Right atrium auricular region (tissue), 2 donors: ENCODE measurements at places on chromosomes 1 and 21. TPM values are rescaled to one million over a fixed set of nuclear protein-coding genes. Genes with fewer than 3 reads are reported as not detected.

IFI44 gene
- 6.9 TPM for total RNA-seq

C1orf122 gene
- total RNA-seq, result 71.5 TPM

KLHDC8A gene
- total RNA-seq, result not detected

CCDC24 gene
- 2.0 TPM for total RNA-seq

CCDC190 gene
- 0.28 TPM for total RNA-seq

DNA sequence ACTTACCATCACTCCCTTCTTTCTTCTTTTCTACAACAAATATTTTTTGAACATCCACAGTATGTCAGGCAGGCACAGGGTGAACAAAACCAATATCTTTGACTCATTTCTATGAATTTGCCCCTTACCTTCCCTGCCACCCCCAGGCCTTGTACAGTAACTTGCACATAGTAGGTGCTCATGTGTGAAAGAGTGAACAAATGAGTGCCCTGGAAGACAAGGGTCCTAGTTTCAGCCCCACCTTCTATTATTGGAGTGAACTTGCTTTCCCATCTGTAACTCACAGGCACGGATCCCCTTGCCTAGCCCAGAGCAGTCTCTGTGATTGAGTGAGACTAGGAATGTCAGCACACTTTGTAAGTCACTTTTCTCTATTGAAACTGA is 12.8 kb downstream of the ZDHHC18 start:
- H3K4me3 ChIP-seq, result no peak overlapping the region
- H3K4me1 ChIP-seq, result no peaks in the 10 kb centered on the region
- H3K27ac ChIP-seq, result no peak overlapping the region
- H3K27me3 ChIP-seq, result no peaks in the 10 kb centered on the region
- DNase-seq, result no peak

GRCh38 chr1:1621173-1622009 is 6.1 kb downstream of the MIB2 start:
- H3K36me3 ChIP-seq, result no peaks in the 10 kb centered on the region
- DNase-seq, result no peak
- no peaks in the 10 kb centered on the region for H3K4me1 ChIP-seq

DNA sequence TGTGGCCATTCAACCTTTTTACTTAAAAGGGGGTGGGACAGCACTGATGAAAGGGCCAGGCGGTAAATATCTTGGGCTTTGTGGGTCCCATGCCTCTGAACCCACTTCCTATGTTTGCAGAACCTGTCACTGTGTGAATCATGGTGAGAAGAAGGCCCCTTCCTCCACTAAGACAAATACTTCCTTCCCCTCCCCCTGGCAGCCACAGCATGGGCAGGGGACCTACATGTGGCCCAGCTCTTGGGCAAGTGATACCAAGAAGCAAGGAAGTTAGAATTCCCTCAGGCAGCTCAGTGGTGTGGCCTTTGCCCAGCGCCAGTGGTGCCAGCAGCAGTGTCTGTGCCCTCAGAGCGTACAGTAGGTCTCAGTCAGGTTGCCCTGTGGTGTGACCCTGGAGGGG is 168.6 kb downstream of the TRIM33 start:
- H3K27me3 ChIP-seq, result no peaks in the 10 kb centered on the region
- no peak for DNase-seq
- H3K27ac ChIP-seq, result no peak overlapping the region
- no peaks in the 10 kb centered on the region for H3K36me3 ChIP-seq
- H3K4me1 ChIP-seq, result no peaks in the 10 kb centered on the region

DNA sequence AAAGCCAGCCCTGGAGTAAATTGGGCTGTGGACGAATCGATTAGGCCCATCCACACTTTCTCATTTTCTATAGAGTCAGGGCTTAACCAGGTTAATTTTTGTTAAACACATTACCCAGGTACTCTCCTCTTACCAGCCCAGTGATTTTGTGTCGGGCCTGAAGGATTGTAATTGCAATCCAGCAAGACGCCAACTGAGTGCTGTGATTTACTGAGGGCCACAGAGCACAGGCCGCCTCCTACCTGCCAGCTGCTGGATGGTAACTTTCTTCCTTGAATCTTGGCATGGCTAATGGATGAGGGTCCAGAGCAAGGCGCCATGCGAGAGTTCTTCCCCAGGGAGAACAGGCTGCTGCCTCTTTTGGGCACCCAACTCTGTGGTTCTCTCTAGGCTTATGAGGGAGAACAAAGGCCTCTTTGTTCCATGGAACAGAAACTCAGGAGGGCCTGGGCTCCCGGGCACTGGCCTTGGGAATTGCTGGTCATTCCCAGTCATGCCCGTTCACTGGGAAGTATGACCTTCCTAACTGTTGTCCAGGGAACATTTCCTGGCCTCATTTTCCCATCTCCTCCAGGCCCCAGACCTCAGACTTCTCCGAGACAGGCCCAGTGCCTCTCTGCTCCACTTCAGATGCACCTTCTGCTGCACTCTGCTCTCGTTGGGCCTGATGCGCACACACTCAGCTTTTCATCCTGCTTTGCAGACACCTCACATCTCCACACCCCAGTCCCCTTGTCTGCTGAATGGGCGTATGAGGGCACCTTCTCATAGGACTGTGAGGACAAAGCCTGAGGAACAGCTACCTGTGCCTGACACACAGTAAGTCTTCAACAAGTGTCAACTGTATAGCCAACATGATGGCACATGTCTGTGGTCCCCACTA is 57.3 kb downstream of the SYF2 start:
- H3K36me3 ChIP-seq, result no peaks in the 10 kb centered on the region
- H3K27ac ChIP-seq, result no peak overlapping the region
- H3K4me3 ChIP-seq, result no peak overlapping the region
- peak; percentile 36 for DNase-seq
